ENCODE measurements at places on chromosomes 12 and 14. TPM values are rescaled to one million over a fixed set of nuclear protein-coding genes. Genes with fewer than 3 reads are reported as not detected.

- no peaks in the 10 kb centered on the region for H3K36me3 ChIP-seq
- H3K4me3 ChIP-seq, result peak overlapping the region; percentile 91
- peak overlapping the region; percentile 91 for H3K27ac ChIP-seq
- peak; percentile 32 for DNase-seq
These were observed 225.6 kb upstream of the CRY1 start for GRCh38 chr12:107318806-107319532.

DNA sequence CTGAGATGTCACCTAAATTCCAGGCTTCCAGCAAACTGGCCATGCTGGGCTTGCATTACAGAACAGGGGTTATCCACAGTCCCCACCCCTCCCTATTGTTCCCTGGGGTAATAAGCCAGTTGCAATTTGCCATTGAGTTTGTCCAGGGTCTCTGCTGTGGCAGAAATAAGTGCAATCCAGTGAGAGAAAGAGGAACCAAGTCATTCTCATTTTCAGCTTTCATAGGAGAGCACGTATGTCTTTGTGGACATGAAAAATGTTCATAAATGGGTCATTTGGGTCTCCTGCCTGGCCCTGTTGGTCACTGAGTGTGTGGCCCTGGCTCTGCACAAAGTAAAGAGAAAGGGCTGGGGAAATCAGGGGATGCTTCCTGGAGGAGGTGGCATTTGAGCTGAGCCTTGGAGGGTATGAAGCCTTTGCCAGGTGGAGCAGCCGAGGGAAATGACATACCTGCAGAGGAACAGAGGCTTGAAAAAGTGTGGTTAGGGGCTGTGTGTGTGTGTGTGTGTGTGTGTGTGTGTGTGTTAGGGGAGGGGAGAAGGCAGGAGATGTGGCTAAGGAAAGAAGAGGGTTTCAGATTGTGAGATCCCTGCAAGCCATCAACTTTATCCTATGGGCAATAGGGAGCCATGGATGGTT lies 29.3 kb downstream of the CMKLR1 start:
- H3K4me1 ChIP-seq, result peaks cover 14% of the 10 kb centered on the region
- no peaks in the 10 kb centered on the region for H3K36me3 ChIP-seq

DNA sequence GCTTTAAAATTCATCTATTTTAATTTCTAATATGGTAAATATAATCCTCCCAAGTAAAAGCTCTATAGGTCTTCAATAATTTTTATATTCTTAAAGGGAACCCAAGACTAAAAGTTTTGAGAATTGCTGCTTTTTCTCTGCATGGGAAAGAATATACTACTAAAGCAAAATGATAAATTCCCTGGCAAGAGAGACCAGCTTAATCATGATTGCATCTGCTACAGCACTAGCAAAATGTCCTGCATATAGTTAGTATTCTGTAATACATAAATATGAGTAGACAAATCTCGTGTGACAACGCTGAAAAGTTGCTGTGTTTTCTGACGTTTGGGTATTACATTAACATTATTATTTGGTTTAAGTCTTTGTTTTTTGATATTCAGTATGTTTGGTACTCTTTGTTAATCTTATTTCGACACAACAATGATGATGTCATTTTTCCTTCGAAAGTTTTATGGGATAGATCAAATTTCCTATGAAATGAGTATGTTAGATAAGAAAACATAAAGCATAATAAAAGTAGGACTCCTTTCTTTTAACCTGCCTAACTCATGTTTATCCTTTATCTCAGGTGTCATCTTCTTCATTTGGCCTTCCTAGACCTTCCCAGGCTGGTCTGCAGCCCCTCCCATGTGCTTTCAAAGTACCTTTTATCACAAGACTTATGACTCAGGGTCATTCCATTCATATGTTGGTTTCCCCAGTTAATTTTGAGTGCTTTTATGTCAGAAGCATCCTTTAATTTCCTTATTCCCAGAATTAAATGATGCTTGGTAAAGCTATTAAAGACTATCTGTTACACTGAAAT lies 321.9 kb downstream of the RAD51B start:
- H3K27ac ChIP-seq, result no peak overlapping the region
- DNase-seq, result no peak
- no peaks in the 10 kb centered on the region for H3K27me3 ChIP-seq
- no peak overlapping the region for H3K4me3 ChIP-seq
- H3K36me3 ChIP-seq, result peaks cover 4% of the 10 kb centered on the region

DNA sequence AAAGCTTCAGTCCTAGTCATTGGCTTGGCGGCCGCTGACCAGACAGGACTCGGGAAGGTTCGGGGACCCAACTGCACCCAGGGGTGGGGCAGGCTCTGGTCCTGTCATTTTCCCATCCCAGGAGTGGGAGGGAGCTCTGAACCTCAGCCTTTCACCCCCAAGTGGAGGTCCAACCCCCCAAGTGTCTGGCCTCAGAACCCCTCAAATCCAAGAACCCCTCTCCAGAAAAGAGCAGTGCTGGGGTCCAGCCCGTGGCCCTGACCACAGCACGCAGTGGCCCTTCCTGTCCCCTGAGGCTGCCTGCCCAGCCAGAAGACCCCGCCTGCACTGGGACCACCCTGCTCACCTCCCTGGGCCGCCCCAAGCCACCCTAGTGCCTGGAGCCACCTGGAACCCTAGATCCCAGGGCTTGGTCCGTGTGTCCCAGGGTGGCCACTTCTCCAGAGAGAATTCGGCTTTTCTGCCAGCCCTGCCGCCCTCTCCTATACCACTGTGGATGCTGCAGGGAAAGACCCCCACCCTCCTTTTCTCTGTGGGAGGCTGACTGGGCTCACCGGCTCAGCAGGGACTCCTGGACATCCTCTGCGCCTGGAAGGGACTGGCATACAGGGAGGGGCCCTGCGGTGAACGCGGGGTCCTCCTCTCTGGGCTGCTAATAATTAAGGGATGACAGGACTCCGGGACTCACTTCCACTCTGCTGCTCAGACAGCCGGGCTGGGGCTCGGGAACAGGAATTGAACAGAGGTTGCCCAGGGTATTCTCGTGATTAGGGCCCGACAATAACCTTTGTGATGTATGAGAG lies 326.9 kb upstream of the SFSWAP start:
- no peak overlapping the region for H3K27ac ChIP-seq
- H3K36me3 ChIP-seq, result no peaks in the 10 kb centered on the region
- peaks cover 6% of the 10 kb centered on the region for H3K27me3 ChIP-seq
- no peak overlapping the region for H3K4me3 ChIP-seq

GRCh38 chr12:27333403-27334009 lies 870 bp downstream of the BMAL2 start:
- H3K27ac ChIP-seq, result no peak overlapping the region
- peaks cover 37% of the 10 kb centered on the region for H3K27me3 ChIP-seq
- peaks cover 25% of the 10 kb centered on the region for H3K4me1 ChIP-seq
- peak overlapping the region; percentile 90 for H3K4me3 ChIP-seq

DNA sequence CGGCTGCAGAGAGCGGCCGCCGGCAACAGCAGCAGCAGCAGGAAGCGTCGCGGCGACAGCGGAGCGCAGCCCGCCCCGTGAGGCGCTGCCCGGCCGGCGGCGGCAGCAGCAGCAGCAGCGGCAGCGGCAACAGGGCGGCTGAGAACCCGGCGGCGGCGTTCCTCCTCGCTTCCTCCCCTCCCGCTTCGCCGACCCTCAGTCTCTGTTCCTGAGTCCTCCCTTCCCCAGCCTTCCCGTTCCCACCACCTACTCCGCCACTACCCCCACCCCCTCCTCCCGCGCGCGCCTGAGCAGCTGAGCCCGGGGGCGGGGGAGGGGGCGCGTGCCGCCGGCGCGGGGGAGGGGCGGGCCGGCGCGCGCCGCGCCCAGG lies 310 bp downstream of the BICDL1 start:
- H3K4me1 ChIP-seq, result peaks cover 32% of the 10 kb centered on the region
- H3K36me3 ChIP-seq, result no peaks in the 10 kb centered on the region

GRCh38 chr14:43247877-43248276 lies 1259.2 kb downstream of the FSCB start:
- no peaks in the 10 kb centered on the region for H3K36me3 ChIP-seq
- no peak overlapping the region for H3K4me3 ChIP-seq
- H3K27ac ChIP-seq, result no peak overlapping the region
- DNase-seq, result no peak
- H3K4me1 ChIP-seq, result no peaks in the 10 kb centered on the region

DNA sequence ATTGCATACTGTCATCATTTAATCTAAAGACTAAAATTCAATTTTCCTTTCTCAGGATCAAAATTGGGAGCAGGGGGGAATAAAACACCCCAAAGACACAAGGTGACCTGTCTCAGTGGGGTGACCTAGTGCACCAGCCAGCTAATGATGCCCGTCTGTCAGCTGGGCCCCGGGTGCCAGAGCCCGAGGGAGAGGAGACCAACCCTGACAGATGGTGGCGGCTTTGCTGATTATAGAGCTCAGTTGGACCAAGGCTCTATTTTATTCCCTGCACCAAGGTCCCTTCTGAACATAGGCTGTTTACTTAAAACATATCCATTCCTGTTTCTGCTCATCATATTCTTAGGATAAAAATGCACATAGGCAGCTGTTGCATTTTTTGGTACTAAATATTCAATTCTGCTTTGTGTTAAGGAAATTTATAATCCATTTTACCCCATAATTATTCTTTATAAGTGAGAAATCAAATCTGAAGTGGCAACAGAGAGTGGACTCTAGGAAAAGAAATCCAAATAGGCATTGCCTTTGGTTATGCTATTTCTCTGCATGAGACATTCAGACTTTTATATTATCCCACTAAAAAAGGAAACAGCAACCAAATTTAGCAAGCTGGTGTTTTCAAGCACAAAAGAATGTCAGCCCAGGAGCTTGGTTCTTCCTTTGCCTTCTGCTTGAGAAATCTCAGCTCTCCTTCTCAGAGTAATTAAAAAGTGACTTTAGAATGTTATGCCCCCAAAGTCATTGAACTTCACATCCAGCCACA lies 96.8 kb upstream of the IFNG-AS1 start:
- no peaks in the 10 kb centered on the region for H3K27me3 ChIP-seq
- no peaks in the 10 kb centered on the region for H3K36me3 ChIP-seq
- H3K4me1 ChIP-seq, result peaks cover 18% of the 10 kb centered on the region
- no peak overlapping the region for H3K27ac ChIP-seq
- H3K4me3 ChIP-seq, result no peak overlapping the region
- no peak for DNase-seq

GRCh38 chr12:81949841-81950308 lies 190.7 kb upstream of the PPFIA2 start:
- no peaks in the 10 kb centered on the region for H3K27me3 ChIP-seq
- peaks cover 14% of the 10 kb centered on the region for H3K4me1 ChIP-seq
- no peak for DNase-seq
- no peaks in the 10 kb centered on the region for H3K36me3 ChIP-seq

ZNF605 gene
- polyA plus RNA-seq, result 0.65 TPM

GRCh38 chr14:56703947-56704346 lies 106.3 kb downstream of the OTX2 start:
- no peak overlapping the region for H3K4me3 ChIP-seq
- no peak overlapping the region for H3K27ac ChIP-seq
- no peaks in the 10 kb centered on the region for H3K36me3 ChIP-seq
- no peaks in the 10 kb centered on the region for H3K4me1 ChIP-seq
- DNase-seq, result no peak
- peaks cover 12% of the 10 kb centered on the region for H3K27me3 ChIP-seq

- H3K4me3 ChIP-seq, result no peak overlapping the region
- peaks cover 37% of the 10 kb centered on the region for H3K27me3 ChIP-seq
- no peaks in the 10 kb centered on the region for H3K36me3 ChIP-seq
- DNase-seq, result no peak
- no peak overlapping the region for H3K27ac ChIP-seq
- H3K4me1 ChIP-seq, result no peaks in the 10 kb centered on the region
These were observed 24.2 kb downstream of the PTPRO start for GRCh38 chr12:15346488-15346887.

Data from naive thymus-derived CD8-positive, alpha-beta T cell (primary cell).